AG04449 (cell line): ENCODE measurements at places on chromosomes 2 and 18.

DNA sequence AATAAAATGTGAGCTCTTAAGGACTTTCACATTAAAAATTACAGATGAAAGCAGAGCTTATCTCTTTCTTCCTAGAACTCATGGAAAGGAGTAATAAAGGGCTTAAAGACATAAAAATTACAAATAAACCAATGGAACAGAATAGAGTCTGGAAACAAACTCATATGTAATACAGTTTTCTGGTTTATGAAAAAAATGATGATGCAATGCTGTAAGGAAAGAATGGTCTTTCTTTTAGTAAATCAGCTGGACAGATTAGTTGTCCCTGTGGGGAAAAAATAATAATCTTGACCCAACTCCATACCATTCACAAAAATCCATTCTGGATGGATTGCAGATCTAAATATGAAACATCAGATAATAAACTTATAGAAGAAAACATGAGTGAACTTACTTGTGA lies 54.2 kb downstream of the TMEM185B start:
- DNase-seq, result no peak

- DNase-seq, result no peak
These were observed 167.9 kb downstream of the IRS1 start for GRCh38 chr2:226631671-226632070.

GRCh38 chr18:76530846-76531245 lies 35.8 kb upstream of the ZNF516 start:
- no peak for DNase-seq

DNA sequence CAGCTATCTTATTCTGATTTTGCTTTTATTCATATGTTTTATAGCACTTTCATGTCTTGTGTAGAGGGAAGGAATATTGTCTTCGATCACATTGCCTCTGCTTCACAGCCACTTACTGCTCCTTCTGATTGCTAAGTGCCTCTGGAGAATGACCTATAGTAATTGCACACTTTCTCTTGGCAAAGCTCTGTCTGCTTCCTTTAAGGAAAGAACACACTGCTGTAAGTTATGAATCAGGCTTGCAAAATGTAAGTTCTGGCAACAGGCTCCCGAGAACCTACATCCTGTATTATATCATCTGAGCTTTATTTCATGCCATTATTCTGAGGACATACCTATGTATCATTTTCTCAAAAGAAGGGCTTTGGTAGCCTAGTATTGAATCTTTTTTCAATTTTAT lies 170.7 kb downstream of the ZNF804A start:
- DNase-seq, result peak; percentile 58

GRCh38 chr2:232354069-232354468 lies 24.5 kb upstream of the ALPP start:
- DNase-seq, result no peak

DNA sequence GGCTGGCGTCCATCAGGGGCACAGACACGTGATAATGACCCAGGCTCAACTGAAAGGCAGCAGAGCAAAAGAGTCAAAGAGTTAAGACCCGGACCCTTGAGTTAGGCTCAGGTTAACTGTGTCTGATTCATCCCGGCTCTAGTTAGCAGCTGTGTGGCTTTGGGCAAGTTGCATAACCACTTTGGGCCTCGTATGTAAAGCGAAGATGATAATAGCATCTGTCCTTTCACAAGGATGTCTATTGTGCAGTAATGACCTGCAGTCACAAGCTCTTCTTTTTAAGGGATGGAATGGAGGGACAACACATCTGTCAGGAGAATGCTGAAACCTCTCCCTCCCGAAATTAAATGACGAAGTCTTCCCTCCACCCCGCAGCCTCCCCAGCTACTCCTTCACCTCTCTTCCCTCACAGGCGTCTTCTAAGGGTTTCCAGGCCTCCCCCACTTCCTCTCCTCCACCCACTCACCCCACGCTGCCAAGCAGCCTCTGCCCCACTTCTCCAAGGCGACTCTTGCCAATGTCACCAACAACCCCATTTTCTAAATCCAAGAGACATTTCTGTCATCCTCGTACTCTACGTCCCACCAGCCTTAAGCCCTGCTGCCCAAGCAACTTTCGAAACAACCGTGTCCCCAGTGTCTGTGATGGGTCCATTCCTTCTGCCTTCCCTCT lies 135.1 kb upstream of the ID2 start:
- no peak for DNase-seq

DNA sequence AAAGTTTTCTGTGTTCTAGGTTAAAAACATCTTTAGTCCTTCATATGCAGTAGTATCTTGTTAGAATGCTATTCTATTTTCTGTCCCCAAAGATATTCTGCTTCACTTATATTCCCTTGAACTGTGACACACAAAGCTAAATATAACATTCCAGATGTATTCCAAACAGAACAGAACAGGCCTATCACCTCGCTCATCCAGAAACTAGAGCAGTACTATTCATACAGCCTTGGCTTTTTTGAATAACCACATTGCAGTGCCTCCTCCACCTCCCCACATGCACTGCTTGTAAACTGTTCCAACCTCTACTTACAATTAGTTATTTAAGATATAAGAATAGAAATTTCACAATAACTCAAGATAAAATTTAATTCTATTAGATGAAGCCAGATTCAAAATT lies 196.8 kb downstream of the EXOC6B start:
- DNase-seq, result no peak

DNA sequence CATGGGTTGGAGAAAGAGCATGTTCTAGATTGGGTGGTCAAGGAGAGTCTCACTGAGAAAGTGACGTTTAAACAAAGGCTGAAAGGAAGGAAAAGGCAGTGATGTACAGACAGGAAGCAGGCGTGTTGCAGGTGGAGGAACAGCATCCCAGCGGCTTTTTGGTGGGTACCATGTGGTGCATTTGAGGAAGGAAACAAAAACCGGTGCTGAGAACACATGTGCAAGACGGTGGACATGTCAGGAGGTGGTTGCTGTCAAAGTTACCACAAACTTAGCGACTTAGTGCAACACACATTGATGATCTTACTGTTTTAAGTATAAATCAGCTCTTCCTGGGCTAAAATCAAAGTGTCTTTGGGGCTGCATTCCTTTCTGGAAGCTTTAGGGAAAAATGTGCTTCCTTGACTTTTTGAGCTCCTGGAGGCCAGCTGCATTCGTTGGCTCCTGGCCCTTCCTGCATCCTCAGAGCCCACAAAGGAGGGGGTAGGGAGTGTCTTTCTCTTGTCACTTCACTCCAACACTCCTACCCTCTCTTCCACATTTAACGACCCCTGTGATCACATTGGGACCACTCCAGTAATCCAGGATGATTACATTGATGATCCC lies 380.6 kb downstream of the FBXO15 start:
- DNase-seq, result no peak

- DNase-seq, result no peak
These were observed 37.5 kb downstream of the RAMP1 start for GRCh38 chr2:237896956-237897355.

DNA sequence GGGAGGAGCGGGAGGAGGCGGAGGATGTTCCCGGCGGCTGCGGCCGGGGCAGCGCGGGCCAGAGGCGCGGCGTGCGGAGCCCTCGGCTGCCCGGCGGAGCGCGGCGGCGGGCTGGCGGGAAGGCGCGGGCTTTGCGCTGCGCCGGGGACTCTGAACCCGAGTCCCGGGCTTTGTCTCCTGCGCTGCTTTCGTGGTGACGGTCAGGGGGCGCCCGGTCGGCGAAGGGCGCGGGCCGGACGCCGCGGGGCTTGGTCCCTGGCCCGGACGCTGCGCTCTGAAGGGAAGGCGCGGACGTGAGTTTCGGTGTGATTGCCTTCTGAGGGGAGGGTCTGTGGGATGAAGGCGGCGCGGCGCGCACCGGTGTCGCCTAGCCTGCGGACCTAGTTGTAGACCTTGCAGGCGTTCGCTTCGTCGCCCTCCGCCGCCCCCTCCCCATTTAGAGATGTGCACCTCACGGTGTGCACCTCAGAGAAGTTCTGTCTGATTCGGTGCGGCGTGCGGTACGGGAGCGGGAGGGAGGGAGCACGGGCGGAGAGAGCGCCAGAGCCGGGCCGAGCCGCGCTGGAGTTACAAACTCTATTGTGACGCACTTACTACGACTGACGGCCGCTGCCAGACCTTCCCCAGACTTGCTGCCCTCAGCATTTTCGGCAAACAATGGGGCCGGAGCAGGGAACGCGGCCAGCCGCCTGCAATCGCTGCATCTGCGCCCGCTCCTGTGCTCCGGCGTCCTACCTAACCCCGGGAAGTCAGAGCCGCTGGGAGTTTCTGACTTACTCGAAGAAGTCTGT lies 2.1 kb downstream of the BCL2L11 start:
- no peak for DNase-seq

- DNase-seq, result no peak
These were observed 69.4 kb downstream of the SRD5A2 start for GRCh38 chr2:31511376-31511775.

- DNase-seq, result no peak
These were observed 16.2 kb upstream of the FHL2 start for GRCh38 chr2:105415007-105415406.

DNA sequence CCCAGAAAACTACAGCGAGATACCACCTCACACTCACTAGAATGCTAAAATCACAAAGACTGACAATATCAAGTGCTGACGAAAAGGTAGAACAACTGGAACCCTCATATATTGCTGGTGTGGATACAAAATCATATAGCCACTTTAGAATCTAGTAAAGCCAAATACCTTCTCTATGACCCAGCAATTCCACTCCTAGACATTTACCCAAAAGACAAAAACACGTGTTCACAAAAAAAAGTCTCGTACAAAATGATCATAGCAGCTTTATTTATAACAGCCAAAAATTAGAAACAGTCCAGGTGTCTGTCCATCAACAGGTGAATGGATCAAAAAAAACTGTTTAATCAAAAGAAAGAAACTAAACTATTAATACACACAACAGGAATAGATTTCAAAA lies 126.6 kb downstream of the ZFP36L2 start:
- no peak for DNase-seq

DNA sequence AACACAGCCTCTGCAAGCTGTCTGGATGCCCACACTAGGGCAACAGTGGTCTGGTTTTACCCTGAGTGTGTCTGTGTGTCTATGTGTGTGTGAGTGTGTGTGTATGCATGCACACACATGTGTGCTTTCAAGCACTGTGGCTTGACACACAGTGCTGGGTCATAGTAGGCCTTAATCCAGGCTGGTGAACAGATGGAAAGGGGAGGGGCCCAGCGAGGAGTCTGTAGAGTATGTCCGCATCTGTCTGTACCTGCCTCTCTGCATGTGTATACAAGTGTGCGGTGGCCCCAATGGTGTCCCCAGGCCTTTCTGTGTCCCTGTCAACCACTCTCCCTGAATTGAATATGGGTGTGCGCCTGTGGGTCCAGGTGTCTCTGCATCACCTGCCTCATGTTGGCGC lies 9.3 kb upstream of the KCNIP3 start:
- no peak for DNase-seq

DNA sequence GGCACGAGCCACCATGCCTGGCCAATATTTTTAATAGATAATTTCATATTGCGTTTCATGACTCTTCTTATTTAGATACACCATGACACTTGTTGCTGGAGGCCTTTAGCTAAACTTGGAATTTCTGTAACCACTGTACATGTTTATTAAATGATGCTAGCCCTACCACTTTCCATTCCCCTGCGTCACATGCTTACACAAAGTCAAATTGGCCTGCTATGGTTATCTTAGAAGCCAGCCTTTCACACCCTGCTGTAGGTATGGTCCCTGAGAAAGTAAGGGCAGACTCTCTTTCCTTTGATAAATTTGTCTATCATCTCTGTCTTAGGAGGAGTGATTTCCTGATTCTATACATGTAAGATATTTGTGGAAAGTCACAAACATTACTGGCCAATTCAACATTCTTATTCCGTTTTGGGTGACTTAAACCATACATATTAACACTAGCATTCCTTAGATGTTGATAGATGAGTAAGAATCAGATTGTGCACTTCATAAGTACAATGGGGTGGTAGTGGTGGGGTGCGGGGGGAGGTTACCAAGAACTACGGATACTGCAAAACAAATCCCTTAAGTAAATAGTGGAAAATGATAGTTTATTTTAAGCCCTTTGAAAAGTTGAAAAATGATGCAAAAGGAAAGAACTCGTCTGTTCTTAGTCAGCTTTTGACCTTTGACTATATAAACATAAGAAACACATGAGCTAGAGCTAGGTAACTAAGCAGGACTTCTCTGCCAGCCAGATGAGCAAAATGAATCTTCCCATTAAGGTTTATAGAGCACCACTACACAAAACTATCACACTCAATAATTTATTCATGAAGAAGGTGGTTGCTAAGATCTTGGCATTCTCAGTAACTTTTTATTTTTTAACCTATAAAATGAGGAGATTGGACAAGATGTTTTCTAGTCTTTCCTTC lies 7.9 kb upstream of the NDUFV2 start:
- peak; percentile 45 for DNase-seq

DNA sequence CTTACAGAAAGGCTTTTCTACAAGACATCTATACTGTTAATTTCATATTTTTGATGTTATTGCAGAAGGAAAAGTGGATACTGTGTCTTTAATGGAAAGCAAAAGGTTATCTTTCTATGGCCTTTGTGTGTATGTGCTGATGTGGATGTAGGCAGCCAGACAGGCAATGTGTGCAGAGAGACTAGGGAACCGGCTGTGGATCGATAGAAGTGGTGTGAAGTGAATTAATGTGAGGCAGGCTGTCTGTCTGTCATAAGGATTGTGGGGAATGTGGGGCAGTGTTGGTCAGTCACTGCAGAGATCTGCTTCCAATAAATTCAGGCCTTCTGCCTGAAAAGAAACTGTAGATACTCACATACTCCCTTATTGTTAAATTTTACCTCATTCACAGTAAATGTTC lies 156.7 kb downstream of the WDR7 start:
- DNase-seq, result no peak

GRCh38 chr2:133568598-133568997 lies 335 bp upstream of the NCKAP5 start:
- DNase-seq, result no peak

DNA sequence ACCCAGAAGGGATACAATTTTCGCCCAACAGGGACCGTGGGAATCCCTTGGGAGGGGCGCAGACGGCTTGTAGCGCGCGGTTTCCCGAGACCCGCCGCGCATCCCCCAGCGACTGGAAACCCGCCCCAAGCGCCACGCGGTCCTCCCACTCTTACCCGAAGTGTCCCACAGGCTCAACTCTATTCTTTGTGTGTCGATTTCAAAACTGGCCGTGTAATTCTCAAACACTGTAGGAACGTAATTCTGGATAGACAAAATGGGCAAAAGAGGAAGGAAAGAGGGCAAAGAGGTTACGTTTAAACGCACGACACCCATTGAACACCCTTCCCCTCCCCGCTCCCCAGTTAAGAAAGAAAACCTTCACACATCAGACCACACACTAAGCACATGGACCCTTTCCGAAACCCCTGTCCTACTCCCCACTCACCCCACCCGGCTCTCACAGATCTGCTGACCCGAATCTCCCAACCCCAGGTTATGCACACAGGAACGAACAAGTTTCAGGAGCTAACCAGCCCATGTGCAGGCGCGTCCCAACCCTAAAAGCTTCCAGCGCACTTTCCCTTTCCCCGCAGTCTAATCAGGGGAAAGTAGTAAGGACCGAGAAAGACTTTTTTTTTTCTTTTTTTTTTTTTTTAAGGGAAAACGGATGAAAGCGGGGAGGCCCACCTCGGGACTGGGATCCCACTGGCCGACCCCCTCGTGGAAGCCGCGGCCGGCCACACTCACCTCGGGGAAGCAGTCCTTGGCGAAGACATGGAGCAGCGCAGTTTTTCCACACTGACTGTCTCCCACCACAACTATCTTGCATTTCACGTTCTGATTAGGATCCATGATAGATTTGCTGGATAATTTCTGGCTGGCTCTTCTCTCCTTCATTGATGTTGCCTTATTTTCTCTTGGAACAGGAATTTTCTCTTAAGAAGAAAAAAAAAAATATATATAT lies 655 bp downstream of the RND3 start:
- DNase-seq, result no peak
